ENCODE measurements at places on chromosomes 11 and 22. TPM values are rescaled to one million over a fixed set of nuclear protein-coding genes. Genes with fewer than 3 reads are reported as not detected.

The POU2F3 gene
- total RNA-seq = 0.90 TPM

The CHEK1 gene
- total RNA-seq = 8.7 TPM

The CCDC90B gene
- total RNA-seq = 78.0 TPM

The RAG1 gene
- total RNA-seq = 1.1 TPM

The SPDYC gene
- not detected for total RNA-seq

The KRTAP5-7 gene
- total RNA-seq = 0.33 TPM

The LIF gene
- 6.2 TPM for total RNA-seq

The KBTBD3 gene
- total RNA-seq = 4.3 TPM

The RAB36 gene
- total RNA-seq = 4.6 TPM

The RAB39A gene
- total RNA-seq = not detected

All from fibroblast of the aortic adventitia (primary cell).